ENCODE measurements at places on chromosomes 7 and 10. TPM values are rescaled to one million over a fixed set of nuclear protein-coding genes. Genes with fewer than 3 reads are reported as not detected.

CREB3L2 gene
- total RNA-seq = 39.2 TPM

TCERG1L gene
- total RNA-seq = not detected

ZNF789 gene
- total RNA-seq = 25.5 TPM

CREB5 gene
- 2.4 TPM for total RNA-seq

NANOS1 gene
- total RNA-seq = 0.27 TPM

TAS2R60 gene
- total RNA-seq = not detected

FEZF1 gene
- not detected for total RNA-seq

HDAC9 gene
- total RNA-seq = 12.3 TPM

STEAP1B gene
- not detected for total RNA-seq

PNLIP gene
- total RNA-seq = not detected

AGR2 gene
- total RNA-seq = 725 TPM

ITIH2 gene
- total RNA-seq = not detected

VPS37D gene
- 0.70 TPM for total RNA-seq

OR6V1 gene
- not detected for total RNA-seq

COPS6 gene
- 65.6 TPM for total RNA-seq

CTNNA3 gene
- 0.21 TPM for total RNA-seq

GIMAP8 gene
- 5.5 TPM for total RNA-seq

MYH16 gene
- total RNA-seq = not detected

ZCCHC24 gene
- 5.3 TPM for total RNA-seq
